ENCODE measurements at places on chromosomes 1 and 21. TPM values are rescaled to one million over a fixed set of nuclear protein-coding genes. Genes with fewer than 3 reads are reported as not detected.

DNA sequence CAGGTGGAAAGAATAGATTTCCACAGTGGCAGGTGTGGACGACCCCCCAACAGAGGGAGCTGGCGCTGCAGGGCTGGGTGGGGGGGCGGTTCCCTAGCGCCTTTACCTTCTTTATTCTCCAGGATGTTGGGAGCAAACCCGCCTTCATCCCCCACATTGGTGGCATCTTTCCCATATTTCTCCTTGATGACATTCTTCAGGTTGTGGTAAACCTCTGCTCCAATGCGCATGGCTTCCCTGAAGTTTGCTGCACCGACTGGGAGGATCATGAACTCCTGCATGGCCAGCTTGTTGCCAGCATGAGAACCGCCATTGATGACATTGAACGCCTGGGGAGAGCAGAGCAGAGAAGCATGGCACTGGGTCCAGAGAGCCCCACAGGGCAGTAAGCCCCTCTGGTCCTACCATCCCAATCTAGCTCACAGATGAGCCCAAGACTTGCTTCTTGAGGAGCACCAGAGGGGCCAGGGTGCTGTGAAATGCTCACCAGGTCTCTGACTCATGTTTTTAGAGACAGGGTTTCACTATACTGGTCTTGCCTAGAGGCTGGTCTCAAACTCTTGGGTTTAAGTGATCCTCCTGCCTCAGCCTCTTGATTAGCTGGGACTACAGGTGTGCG lies 12.2 kb downstream of the ENO1 start:
- H3K36me3 ChIP-seq: peaks cover 82% of the 10 kb centered on the region
- H3K4me1 ChIP-seq: peaks cover 55% of the 10 kb centered on the region
- no peak for DNase-seq
- peak overlapping the region; percentile 91 for H3K27ac ChIP-seq
- H3K27me3 ChIP-seq: no peaks in the 10 kb centered on the region

- no peak overlapping the region for H3K27ac ChIP-seq
- peaks cover 10% of the 10 kb centered on the region for H3K27me3 ChIP-seq
- no peaks in the 10 kb centered on the region for H3K36me3 ChIP-seq
- no peaks in the 10 kb centered on the region for H3K4me1 ChIP-seq
- DNase-seq: no peak
Observed at GRCh38 chr1:37657620-37658412, 23.1 kb upstream of the RSPO1 start.

MPL gene
- total RNA-seq: not detected

NR1I3 gene
- not detected for total RNA-seq

GNG4 gene
- total RNA-seq: 0.88 TPM
